HFFc6 (cell line): ENCODE measurements at places on chromosomes 2 and 18. TPM values are rescaled to one million over a fixed set of nuclear protein-coding genes. Genes with fewer than 3 reads are reported as not detected.

The TMEM178A gene
- total RNA-seq, result 0.30 to 0.74 TPM (median 0.32 TPM) in 3 replicates

The NR4A2 gene
- 1.8 to 7.5 TPM (median 2.7 TPM) in 3 replicates for total RNA-seq

- DNase-seq, result no peak
Observed at GRCh38 chr2:134320930-134321329, 67.1 kb downstream of the MGAT5 start.

DNA sequence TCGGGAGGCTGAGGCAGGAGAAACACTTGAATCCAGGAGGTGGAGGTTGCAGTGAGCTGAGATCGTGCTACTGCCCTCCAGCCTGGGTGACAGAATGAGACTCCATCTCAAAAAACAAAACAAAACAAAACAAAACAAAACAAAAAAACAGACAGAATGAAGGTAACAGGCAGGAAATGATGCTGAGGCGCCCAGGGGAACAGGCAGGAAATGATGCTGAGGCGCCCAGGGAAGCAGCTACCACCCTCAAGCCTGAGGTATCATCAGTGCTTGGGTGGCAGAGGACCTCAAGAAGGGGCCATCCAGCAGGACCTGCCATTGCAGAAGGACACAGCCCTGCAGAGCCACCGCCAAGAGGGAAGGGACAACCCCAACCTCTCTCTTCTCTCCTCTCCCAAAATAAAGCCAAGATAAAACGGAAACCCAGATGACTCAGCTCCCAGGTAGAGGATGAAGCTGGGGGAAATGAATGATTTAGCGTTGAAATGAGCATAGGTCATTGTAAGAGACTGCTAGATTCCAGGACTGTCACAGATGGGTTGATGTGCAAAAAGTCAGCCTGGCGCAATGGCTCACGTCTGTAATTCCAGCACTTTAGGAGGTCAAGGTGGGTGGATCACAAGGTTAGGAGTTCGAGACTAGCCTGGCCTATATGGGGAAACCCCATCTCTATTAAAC, 19.3 kb downstream of the SOWAHC start:
- no peak for DNase-seq

The TTN gene
- total RNA-seq, result 0.22 to 0.29 TPM (median 0.22 TPM) in 3 replicates

GRCh38 chr2:62724886-62725711, 19.6 kb downstream of the EHBP1 start:
- no peak for DNase-seq

The TUBA3D gene
- not detected in 3 replicates for total RNA-seq

DNA sequence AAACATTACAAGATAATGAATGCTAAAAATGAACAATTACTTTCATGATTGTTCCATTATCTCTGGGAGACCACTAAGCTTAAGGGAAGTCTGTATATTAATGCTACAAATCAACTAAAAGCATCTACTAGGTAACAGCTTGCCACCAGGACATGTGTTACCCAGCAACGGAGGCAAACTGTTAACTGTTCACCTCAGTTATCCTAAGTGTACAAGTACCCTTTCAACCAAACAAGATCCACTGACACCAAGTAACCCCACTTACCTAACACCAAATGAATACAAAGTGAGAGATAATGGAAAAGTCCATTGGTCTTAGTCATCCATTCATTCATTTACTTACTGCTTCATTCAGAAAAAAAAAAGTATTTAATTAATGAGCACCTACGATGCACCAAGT, 54.7 kb upstream of the KIDINS220 start:
- no peak for DNase-seq

The FABP1 gene
- total RNA-seq, result not detected in 3 replicates

The DPYSL5 gene
- total RNA-seq, result not detected in 3 replicates

DNA sequence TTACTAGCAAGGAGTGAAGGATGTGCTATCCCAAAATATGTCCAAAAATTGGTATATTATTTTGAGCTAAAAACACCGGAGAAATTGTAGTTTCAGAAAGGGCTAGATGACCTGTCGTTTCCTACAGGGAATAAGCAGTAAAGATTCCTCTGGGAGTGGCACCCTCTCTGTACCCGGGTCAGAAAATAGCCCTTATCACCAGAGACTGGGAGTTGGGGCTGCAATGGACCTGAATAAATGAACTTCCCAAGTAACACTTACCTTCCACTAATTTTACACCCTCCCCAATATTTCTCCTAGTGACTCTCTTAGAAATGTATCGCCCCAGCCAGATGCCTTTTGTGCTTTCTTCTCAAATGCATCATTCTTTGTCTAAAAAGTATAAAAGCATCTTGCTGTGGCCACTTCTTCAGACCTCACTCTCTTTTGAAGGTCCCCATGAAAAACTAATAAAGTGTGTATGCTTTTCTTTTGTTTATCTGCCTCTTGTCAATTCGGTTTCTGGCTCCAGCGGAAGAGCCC, 734 bp upstream of the RMC1 start:
- DNase-seq, result no peak
